Stimulated activated CD4-positive, alpha-beta T cell treated with anti-CD3 and anti-CD28 coated beads, Interleukin-1b, Interleukin-23, amount 100 ng/mL, for 1 hour (primary cell): ENCODE measurements at places on chromosomes 1 and 21.

DNA sequence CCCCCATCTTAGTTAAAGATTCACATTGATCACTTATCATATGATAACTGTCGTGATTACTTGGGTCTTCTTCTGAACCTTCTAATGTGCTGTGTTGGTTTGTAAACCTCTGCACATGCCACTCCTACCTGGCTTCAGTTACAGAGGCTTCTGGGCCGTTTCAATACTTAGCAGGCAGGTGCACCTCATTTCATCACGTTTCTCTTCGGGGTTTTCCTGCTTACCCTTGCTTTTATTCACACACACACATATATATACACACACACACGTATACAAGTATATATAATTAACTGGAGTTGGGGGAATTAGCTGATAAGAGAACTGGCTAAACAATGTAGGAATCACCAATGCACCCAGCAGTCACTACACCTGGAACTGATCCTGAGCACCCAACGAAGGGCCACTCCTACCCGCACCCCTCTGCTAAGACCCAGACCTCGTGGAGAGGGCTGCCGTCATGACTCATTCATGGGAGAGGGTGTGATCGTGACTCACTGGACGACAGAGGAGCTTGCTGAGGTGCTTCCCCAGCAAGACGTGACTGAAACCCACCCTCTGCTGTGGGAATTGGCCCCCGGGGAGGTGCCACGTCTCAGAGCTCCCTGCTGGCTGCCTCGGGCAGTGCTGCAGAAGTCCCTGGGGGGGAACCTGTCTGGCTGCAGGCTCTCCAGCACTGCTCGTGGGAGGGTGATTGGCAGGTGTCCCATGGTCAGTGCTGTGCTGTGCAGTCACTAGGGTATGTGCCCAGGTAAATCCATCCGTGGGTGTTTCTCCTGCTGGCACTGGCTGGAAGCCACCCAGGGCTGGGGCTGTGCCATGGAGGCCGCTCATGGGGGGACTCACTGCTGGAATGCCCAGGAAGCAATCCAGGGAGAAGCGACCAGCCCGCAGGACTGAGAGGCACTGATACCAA, 166.6 kb downstream of the DYRK1A start:
- DNase-seq: no peak

GRCh38 chr21:23452384-23453083, 2154.7 kb downstream of the MRPL39 start:
- no peak for DNase-seq

- DNase-seq: no peak
Measured at GRCh38 chr1:235671992-235672391, 22.4 kb upstream of the GNG4 start.

- DNase-seq: no peak
Measured at GRCh38 chr1:56972976-56973375, 7.2 kb upstream of the C8B start.

- DNase-seq: no peak
Measured at GRCh38 chr21:33375101-33375644, 28.0 kb upstream of the IFNGR2 start.

DNA sequence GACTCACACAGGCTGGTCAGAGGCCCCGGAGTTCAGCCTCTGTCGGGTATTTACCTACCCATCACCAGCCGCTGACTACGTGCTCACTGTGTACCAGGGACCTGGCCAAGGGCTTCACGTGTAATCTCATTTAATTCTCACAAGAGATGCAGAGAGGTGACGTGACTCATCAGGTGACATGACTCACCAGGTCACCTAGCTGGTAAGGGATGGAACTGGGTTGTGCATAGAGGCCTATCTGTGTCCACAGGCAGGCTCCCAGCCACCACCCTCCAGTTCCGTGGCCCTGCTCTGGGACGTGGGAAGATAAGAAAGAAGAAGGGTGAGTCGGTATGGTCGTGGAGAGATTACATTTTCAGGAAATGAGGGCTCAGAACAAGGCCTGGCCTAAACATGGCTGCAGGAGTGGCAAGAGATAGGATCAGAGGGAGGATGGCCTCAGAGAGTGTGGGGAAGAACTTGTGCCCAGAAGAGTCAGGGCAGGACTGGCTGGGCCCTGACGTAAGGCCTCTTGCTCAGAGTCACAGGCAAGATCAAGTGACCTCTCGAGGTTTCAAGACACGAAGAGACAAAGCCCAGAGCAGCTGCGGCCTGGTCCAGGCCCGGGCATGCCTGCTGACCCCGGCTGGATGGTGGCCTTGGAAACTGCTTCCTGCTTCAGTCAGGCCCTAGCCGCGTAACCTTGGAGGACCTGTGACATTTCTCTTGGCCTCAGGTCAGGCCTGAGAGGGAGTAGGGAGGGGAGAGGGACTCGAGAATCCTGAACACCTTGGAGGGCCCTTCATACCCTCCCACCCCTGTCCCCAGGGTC, 52.7 kb upstream of the WASF2 start:
- no peak for DNase-seq

- no peak for DNase-seq
Measured at GRCh38 chr1:3386205-3387002, 68.1 kb upstream of the ARHGEF16 start.

GRCh38 chr21:37670883-37671282, 245.4 kb downstream of the KCNJ6 start:
- DNase-seq: no peak

DNA sequence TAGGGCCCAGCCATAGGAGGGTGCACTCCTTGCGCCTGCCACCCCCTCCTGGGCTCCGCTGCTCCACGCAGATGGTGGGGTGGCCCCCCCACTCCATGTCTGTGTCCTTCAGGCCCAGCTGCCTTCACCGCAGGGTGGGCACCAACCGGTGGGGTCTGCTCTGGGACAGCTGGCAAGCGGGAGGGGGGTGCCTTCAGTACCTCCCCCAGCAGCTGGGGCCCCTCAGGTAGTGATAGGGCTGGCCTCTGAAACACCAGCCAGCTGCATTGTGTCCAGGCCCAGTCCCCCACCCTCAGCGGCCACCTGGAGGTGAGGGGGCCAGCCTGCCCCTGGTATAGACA, 360 bp downstream of the GJC2 start:
- no peak for DNase-seq

- DNase-seq: no peak
Measured at GRCh38 chr1:156691665-156692440, 13.5 kb downstream of the CRABP2 start.

DNA sequence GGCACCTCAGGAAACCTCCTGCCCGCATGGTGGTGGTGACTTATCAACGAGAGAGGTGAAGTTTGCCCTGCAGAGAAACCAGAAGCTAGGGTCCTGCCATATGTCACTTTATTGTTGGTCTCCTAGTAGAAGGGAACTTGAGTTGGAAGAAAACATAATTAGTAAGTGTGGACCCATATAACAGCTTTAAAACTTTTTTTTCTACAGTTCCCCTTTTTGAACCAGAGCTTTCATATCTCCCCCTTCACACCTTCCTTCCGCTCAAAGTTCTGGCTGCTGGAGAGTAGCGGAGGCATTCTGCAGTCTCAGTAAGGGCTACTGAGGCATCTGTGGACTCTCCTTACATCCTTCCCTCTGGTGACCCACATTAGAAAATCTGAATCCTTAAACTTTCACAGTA, 48.9 kb downstream of the PHC2 start:
- DNase-seq: no peak

DNA sequence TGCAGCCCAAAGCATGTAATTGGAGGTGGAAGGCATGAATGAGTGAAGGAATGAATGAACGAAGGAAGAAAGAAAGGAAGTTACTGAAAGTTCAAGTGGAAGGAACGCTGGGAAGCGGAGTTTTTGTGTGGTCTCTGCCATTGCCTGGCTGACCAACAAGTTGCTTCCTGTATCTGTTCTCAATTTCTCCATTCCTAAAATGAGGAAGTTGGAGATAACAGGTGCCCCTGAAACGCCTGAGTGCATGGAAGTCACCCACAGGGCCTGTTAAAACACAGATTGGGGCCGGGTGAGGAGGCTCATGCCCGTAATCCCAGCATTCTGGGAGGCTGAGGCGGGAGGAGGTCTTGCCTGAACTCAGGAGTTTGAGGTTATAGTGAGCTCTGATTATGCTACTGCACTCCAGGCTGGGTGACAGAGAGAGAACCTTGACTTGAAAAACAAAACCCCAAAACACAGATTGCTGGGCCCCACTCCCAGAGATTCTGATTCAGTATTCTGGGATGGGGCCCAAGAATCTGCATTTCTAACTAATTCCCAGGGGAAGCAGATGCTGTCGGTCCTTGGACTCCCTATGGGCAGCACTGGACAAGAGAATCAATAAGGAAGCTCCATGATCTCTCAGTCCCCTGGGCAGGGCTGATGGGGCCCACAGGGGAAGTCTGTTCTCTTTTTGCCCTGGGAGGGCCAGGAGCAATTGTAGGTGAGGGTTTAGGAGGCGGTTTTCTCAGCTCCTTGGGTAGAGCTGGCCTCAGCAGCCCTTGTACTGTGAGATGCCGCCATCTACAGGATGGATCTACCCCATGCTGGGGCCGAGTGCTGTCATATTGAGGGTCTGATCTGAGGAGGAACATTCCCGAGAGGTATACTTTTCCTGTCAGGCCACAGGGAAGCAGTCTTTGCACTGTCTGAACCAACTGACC, 3.3 kb upstream of the CNR2 start:
- DNase-seq: no peak
